CD4-positive, alpha-beta T cell treated with Interleukin-17A for 4 hours (primary cell): ENCODE measurements at places on chromosomes 2 and 18.

DNA sequence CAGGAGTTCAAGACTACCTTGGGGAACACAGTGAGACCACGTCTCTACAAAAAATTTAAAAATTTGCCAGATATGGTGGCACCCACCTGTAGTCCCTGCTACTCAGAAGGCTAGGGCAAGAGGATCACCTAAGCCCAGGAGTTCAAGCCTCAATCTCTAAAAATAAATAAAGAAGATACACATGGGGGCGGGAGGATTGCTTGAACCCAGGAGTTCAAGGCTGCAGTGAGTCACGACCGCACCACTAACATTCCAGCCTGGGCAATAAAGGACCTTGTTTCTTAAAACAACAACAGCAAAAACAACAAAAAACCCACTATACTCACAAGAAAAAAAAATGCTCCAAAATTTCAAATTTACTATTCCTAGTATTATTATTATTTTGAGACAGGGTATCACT is 10.0 kb upstream of the ICA1L start:
- DNase-seq = no peak

DNA sequence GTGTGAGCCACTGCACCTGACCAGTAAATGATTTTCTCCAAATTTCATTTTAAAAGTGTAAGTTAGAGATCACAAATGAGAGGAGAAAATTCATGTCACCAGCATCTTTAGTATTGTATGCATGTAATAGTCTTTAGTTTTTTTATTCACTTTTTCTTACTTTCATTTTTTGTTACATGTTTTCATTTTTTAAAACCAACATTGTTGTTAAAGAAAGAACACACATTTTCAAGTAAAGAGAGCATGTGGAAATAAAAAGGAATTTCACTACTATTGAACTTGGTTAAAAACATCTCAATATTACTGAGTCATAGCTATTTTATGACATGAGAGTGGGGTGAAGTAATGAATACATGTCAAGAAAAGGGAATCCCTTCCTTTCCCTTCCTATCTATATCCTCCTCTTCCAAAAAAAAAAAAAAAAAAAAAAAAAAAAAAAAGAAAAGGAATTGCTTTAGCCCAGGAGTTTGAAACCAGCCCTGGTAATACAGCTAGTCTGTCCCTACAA is 29.1 kb upstream of the PMAIP1 start:
- DNase-seq = no peak

DNA sequence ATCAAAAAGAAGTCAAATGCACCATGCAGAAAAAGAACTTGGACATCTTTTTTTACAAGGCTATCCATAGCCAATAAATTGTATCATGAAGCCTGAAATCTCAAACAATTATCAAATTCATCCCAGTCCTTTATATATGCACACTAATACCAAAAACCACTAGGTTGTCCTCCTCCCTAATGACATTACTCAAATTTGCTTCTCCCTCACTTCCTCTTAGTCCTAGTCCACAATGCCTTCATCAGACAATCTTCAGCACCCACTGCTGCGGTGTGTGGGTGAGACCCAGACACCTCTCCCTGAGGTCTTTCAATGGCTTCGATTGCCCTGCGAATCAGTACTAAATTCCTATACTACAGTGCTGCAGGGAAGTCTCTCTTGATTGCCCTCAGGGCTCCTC is 58.1 kb downstream of the CLASP1 start:
- no peak for DNase-seq

- no peak for DNase-seq
These were observed 941 bp downstream of the SKOR2 start for GRCh38 chr18:47250391-47251046.

- no peak for DNase-seq
These were observed 14.7 kb downstream of the USP34 start for GRCh38 chr2:61456070-61456745.

DNA sequence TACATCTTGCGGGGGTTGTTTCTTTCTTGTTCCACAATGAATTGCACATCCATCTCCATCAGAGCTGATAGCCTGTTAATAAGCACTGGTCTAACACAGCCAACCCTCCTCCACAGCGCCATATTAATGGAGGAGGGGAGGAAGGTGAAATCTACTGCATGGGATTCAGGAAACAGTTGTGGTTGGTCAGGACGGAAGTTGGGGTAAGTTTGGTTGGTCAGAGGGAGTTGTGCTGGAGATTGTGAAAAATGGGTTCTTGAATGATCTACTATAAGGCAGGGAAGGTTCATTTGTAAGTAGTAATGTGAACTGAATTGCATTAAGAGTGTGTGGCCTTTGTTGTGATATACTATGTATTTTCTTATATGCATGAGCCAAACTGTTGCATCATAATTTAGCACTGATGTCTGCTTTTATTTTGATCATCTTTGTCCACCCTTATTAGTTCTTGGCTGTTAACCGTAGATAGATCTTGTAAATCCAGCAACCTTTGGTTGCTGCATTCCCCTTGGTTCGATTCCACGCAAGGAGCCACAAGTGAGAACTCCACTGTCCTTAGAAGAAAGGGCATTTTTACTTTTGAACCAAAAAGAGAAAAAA is 150.6 kb upstream of the MAPRE2 start:
- no peak for DNase-seq
